CD4-positive, CD25-positive, alpha-beta regulatory T cell (primary cell): ENCODE measurements at places on chromosomes 12 and 14. TPM values are rescaled to one million over a fixed set of nuclear protein-coding genes. Genes with fewer than 3 reads are reported as not detected.

GRCh38 chr12:106302401-106303201 is at the start of gene TCP11L2:
Gene TCP11L2, plus strand, starts transcription at chr12:106302733. Its CDS starts 8,343 bp downstream, at chr12:106311076.
- peak; percentile 95 for DNase-seq

- no peak for DNase-seq
These were observed 75.2 kb upstream of the TMCC3 start for GRCh38 chr12:94725375-94726168.

DNA sequence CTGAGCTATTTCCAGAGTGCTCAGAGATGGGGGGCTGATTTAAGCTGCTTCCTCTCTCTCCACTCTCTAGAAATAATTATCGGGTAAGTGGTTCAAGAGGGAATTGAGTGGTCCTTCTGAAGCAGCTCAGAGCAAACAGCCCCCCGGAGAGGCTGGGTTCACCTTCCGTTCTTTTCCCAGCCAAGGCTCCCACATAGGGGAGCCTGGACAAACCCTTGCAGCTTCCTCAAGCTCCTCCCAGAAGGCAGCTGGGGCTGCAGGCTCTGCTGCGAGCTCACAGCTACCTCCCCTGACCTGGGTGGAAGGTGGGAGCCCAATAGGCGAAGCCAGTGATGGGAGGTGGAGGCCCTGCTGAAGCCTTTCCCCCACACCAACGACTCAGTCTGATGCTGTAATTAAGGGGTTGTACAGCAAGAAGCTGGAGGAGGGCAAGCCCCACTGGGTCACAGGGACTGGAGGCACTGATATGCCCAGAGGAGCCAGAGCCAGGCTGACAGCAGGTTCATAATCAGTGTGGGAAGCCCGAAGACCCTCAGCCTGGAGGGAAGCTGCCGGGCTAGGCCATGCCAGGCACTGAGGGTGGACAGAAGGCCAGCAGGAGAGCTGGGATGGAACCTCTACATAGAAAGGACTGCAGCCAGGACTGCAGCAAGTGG is 52.4 kb downstream of the ARL6IP4 start:
- DNase-seq: no peak

GRCh38 chr12:18158774-18159557 is 69.0 kb upstream of the RERGL start:
- DNase-seq: peak; percentile 11

DNA sequence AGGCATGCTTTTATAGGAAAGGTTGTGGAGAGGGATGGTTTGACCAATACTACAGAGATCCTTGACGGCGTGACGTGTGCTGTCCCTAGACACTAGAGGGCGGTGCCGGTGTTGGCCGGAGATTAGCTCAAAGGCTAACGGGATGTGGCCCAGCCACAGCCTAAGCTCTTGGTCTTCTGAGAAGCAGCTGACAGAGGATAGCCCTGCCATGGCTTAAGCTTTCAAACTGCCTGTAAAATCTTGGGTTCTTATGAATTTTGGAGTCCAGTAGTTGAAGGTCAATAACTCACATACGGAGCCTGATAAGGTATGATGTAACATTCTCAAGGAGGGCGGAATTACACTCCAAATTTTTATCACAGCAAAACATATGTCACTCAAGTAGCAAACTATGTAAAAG is 515.7 kb upstream of the ATXN7L3B start:
- peak; percentile 10 for DNase-seq

Gene PLBD1
- polyA plus RNA-seq: 0.21 TPM

Gene NKX2-1
- polyA plus RNA-seq: not detected

GRCh38 chr12:4943067-4943937 is 33.6 kb downstream of the KCNA1 start:
- no peak for DNase-seq

GRCh38 chr12:10186299-10186698 is 7.5 kb downstream of the TMEM52B start:
- no peak for DNase-seq

Gene NTS
- not detected for polyA plus RNA-seq

GRCh38 chr12:132398386-132398991 is 69.1 kb upstream of the GALNT9 start:
- DNase-seq: no peak

Gene CIDEB
- 9.2 TPM for polyA plus RNA-seq

Gene E2F7
- not detected for polyA plus RNA-seq

Gene HOXC4
- polyA plus RNA-seq: not detected

Gene KRT85
- polyA plus RNA-seq: not detected

DNA sequence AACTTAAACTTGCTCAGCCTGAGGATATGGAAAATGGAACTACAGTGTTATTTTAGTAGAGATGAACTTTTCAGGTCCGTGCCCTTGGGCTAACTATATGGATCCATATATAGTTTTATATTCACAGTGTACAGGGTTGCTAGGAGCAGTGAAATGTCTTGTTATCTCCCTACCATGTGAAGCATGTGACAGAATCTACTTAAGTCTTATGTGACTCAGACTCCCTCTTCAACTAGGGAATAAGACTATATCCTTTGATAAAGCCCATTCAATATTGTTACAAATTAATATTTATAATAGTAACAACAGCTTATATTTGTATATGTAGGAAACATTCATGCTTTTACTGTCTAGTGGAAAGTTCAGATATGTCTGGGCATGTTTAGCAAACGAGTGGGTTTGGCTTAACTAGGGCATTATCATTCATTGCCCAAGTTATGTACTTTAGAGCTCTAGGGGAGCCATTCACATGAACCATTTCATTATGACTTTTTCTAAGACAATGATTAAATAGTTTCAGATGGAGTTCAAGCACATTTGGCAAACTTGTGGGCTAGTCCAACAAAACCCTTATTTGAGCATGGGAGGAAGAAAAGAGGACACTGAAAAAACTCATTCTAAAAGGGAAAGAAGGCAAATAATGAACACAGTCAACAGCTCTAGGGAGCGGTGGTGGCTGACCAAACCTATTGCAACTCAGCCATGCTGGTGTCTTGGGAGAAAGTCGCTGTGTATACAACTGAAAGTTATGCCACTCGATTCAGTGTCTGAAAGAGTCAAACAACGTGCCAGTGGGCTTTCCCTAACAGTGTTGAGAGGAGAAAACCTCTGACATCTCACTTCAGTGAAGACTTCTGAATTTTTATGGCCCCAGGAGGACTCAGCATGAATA is 305.9 kb upstream of the G2E3 start:
- DNase-seq: no peak

- no peak for DNase-seq
These were observed 33.3 kb downstream of the APAF1 start for GRCh38 chr12:98678236-98678945.

- no peak for DNase-seq
These were observed 101.3 kb downstream of the FOXN3 start for GRCh38 chr14:89315493-89316470.

DNA sequence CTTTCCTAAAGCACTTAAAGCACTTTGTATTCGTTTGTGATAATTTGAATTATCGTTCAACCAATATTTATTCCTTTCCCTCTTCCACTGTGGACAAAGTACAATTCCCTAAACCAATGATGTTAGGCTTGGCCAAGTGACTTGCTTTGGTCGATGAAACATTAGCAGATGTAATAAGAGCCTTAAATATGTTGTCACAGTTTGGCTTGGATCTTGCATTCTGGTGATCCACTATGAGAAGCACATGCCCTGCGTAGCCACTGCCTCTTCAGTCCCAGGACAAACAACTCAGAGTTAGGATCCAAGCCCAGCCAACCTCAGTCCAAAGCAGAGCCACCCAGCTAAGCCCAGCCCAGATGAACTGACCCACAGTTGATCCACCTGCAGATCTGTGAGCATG is 8.4 kb upstream of the C12orf75 start:
- no peak for DNase-seq

DNA sequence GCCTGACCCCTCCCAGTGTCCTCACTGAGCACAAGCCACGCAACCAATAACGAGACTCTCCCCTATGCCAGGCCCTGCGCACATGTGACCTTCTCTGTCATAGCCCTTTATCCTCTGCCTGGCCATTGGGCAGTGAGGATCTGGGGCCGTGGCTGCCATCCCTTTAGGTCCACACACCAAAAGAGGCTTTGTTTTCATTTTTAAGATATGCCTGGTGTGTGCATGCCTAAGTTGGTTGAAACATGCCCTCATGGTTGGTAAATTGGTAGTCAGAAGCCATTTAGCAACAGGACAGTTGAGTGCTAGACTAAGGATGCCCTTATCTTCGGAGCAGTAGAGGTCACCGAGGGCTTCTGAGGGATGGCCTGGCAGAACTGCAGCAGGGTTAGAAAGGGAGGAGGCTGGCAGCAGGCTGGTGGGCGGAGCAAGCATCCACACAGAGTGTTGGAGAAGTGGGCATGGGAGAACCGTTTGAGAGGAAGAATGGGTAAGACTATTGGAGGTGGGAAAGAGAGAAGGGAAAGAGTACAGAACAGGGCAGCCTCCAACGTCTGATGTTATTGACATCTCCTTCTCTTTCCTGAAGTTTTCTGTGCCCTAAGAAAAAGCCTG is 75.1 kb downstream of the SLC24A4 start:
- no peak for DNase-seq

DNA sequence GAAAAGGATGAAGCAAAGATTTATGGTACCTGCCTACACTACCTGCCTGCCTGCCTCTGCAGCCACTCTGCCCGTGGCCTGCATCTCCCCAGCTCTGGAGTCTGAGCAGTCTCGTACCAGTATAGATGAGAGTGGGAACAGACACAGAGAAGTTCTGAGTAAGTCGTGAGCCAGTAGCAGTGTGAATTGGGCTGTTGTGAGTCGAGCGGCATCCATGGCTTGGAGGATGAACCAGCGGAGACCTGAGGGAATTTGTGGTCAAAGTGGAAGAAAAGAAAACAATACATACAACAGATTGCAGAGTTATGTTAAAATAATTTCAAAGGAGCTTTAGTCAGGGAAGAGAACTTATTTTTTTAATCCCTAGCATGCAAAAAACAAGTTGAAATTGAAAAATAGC is 25.3 kb downstream of the C2CD5 start:
- no peak for DNase-seq

DNA sequence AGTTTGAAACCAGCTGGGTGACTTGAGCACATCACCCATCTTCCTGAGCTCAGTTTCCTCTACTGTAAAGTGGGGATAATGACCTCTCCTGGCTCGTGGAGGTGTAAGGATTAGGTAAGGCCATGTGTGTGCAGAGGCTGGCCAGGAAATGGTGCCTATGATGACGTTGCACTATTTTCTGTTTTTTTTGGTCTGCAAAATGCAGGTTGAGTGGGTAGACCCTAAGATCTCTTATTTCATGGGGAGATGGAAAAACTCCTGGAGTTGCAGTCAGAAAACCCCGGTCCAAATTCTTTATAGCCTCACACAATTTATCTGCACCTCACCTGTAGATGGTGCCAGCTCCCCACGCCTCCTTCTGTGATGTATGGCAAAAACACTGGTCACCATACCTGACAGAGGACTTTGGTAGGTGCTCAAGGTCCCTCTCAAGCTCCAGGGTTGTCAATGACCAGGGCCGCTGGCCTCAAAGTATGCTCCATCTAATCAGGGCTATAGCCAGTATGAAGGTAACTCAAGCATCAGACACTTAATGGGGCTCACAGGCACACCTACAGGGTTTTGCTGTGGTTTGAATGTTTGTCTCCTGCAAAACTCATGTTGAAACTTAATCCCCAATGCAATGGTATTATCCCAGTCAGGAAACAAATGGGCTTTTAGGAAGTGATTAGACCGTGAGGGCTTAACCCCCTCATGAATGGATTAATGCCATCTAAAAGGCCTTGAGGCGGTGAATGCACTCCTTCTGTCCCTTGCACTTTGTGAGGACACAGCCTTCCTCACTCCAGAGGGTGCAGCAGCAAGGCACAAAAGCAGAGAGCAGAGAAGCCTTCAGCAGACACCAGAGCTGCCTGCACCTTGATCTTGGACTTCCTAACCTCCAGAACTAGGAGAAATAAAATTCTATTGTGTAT is 17.6 kb downstream of the C14orf132 start:
- no peak for DNase-seq

GRCh38 chr12:101732318-101732717 is 6.9 kb downstream of the SYCP3 start:
- DNase-seq: no peak

Gene CD9
- polyA plus RNA-seq: 4.9 TPM

DNA sequence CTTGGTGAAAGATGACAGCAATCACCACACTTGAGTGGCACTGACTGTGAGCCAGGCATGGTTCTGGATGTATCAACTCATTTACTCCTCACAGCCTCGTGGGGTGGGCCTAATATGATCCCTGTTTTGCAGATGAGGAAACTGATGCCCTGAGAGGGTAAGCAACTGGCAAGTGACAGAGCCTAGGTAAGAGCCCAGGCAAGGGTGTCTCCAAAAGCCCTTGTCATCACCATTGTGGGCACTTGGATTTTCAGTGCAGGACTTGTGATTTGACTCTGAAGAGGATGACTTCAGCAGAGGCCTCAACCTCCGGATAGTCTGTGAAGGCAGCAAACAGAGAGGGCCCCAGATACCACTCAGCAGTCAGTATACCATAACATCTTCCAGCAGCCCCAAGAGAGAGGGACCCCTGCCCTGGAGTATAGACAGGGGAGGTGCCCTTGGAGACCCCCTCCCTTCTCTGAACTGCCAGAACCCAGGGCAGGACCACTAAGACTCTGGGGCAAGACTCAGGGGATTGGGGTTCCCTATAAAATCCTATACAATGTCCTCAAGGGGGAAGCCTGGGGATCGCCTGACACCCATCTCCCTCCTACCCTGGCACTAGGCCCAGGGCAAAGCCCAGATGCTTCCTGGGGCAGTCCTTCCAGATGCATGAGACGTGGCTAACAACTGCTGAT is 7.1 kb upstream of the KRT5 start:
- DNase-seq: no peak

DNA sequence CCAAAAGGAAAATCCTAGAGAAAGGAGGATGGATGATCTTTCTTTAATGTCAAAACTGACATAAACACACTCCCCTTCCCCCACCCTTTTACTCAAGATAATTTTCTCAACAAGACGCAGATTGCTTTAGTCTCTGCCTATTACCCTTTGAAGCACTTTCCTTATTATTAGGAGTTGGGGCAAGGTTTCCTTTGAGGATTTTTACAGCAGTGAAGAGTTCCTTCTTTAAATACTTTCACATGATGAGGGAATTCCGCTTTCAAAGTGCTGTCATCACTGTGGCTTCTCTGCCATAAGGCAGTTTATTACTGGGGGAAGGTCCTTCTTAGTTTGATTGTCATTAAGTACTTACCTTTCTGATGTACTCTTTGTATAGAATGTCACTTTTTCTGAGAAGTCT is 172.1 kb downstream of the MSRB3 start:
- DNase-seq: no peak

GRCh38 chr14:76396714-76397187 is 20.8 kb downstream of the ESRRB start:
- no peak for DNase-seq

DNA sequence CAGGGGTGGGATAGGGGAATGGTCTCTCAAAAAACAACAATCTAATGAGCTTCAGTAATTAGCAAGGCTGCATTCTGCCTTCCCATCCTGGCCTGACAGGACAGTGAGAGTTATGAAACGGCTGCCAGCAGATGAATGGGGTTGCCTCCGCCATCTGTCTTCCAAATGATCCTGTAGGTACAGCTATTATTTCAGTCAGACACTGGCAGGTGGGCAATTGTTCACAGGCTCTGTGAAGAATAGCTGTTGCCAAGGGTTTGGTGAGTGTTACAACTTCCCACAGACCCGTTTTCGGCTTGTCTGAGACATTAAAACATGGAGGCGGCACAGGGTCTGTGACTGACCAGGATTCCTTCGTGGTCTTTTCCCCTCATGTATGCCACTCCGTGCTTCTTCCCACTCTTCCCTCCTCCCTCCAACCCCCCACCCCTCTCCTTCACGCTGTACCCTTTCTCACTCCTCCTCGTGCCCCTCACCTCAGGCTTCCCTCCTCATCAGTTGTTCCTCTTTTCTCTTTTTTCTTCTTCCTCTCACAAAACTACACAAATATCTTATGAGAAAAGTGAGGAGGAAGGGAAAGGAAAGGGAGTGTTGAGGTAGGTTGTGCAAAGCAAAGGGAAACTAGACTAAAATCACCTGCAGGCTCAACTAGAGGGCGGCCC is 160.8 kb upstream of the GZMB start:
- DNase-seq: no peak
